NCI-H2081 (cell line): ENCODE measurements at places on chromosomes 2 and 18.

DNA sequence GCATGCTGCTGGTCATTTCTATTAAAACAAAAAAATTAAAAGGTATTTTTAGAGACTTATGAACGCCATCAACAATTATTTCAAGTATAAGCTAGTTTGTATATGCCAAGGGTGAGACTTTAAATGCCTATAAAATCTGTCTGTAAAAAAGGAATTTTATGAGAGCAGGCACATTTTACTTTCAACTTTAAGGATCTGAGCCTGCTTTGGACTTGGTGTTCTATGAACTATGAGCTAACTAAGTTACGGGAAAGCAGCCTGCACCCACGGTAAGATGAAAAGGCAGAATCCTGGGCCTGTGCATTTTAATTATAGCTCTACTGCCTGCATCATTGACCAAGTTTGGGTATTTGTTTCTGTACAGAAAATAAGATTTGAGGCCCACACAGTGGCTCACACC is 95.4 kb downstream of the PLEKHM3 start:
- no peak for DNase-seq

DNA sequence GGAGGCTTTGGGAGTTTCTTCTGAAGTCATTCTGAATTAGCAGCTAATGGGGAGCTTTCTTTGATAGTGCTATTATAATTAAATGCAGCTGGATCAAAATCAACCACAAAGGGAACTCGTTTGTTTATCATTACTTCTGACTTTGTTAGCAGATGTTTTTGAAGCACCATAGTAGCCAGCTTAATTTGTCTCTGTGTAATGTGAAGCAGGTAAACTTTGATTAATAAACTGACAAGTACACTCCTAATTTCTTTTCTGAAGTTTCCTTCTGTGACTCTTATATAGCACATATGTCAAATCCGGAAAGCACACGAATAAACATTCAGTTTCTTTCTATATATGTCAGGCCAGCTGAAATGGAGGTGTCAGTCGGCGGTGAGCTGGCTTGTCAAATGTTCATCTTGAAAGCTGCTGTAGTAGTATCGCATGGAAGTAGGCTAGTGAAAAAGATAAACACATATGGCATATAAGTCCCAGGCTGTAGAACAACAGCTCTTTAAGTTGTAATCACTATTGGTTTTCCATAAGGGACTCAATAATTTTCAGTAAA is 451.9 kb upstream of the ZEB2 start:
- no peak for DNase-seq

DNA sequence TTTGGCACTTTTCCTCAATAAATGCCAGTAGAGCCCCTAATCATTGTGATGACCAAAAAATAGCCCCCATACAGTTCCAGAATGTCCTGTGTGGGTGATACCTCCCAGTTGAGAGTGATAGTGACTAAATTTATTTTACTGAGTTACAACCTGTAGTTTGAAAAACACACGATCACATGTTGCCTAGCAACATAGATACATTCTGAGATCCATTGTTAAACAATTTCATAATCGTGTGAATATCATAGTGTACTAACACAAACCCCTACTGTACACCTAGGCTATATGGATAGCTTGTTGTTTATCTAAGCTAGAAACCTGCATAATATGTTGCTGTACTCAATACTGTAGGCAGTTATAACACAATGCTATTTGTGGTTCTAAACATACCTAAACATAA is 30.6 kb downstream of the KCMF1 start:
- DNase-seq: no peak

GRCh38 chr2:70726947-70727725 is 40.9 kb downstream of the ADD2 start:
- DNase-seq: no peak

DNA sequence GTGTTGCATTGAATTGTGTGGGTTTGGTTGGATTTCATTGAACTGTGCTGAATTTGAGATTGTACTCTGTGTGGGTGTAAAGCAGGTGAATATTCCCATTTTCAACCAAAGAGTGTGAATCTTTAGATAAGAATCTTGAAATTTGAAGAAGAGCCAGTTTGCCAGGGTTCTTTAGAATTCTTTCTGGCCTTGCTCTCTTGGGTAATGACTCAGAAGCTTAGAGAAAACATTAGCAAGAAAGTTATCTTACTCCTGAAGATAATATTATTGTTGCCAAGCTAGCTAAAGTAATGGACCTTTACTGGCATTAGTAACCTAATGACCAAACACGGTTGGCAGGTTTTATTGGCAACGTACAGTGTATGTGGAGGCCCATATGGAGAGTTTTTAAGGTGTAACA is 46.4 kb upstream of the SIX3 start:
- DNase-seq: no peak

- no peak for DNase-seq
Measured at GRCh38 chr2:241088376-241088775, 13.7 kb downstream of the MTERF4 start.

DNA sequence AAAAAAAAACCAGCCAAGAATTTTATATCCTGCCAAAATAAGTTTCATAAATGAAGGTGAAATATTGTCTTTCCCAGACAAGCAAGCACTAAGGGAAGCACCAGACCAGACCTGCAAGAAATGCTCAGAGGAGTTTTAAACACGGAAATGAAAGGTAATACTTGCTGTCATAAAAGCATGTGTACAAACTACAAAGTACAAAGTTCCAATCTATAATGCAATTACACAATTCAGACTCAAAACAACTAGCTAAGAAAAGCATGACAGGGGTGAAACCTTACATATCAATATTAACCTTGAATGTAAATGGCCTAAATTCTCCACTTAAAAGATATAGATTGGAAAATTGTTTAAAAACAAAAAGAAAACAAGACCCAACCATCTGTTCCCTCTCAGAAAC is 45.0 kb upstream of the ASXL3 start:
- no peak for DNase-seq
